ENCODE measurements at places on chromosomes 3 and 15. TPM values are rescaled to one million over a fixed set of nuclear protein-coding genes. Genes with fewer than 3 reads are reported as not detected.

ADPRH gene
- total RNA-seq: 1.8 TPM

FOXL2NB gene
- not detected for total RNA-seq

GABRB3 gene
- total RNA-seq: 0.65 TPM

IQCF5 gene
- not detected for total RNA-seq

PCLAF gene
- total RNA-seq: 3.6 TPM

ENTPD3 gene
- 0.14 TPM for total RNA-seq

AP3B2 gene
- total RNA-seq: 0.23 TPM

MST1R gene
- 0.30 TPM for total RNA-seq

MAGI1 gene
- 28.2 TPM for total RNA-seq

SPTBN5 gene
- total RNA-seq: 1.8 TPM

TXNRD3 gene
- 7.1 TPM for total RNA-seq

NR2E3 gene
- total RNA-seq: under 0.01 TPM

GOLGA8J gene
- total RNA-seq: not detected

SLC6A20 gene
- not detected for total RNA-seq

XCR1 gene
- not detected for total RNA-seq

FILIP1L gene
- 20.7 TPM for total RNA-seq

GPR27 gene
- total RNA-seq: not detected

SLC12A1 gene
- total RNA-seq: not detected

KLHL6 gene
- total RNA-seq: under 0.01 TPM

IL5RA gene
- total RNA-seq: not detected

CAMK2N2 gene
- not detected for total RNA-seq

PRR23B gene
- total RNA-seq: not detected

SERPINI2 gene
- total RNA-seq: not detected

USP3 gene
- 33.6 TPM for total RNA-seq

CHDH gene
- total RNA-seq: not detected

LIPC gene
- not detected for total RNA-seq

STAC gene
- total RNA-seq: 0.88 TPM

EDEM1 gene
- total RNA-seq: 38.3 TPM

MEGF11 gene
- not detected for total RNA-seq

CACNA2D2 gene
- total RNA-seq: not detected

Measured in smooth muscle cell of the umbilical artery (primary cell).